ENCODE measurements at places on chromosomes 3 and 15. TPM values are rescaled to one million over a fixed set of nuclear protein-coding genes. Genes with fewer than 3 reads are reported as not detected.

SLC6A1 gene
- polyA plus RNA-seq, result not detected

PLSCR5 gene
- polyA plus RNA-seq, result not detected

MAGI1 gene
- 8.2 TPM for polyA plus RNA-seq

SPINK8 gene
- polyA plus RNA-seq, result not detected

LRRIQ4 gene
- polyA plus RNA-seq, result not detected

PIF1 gene
- 0.47 TPM for polyA plus RNA-seq

SHF gene
- 7.7 TPM for polyA plus RNA-seq

LMAN1L gene
- polyA plus RNA-seq, result not detected

LXN gene
- polyA plus RNA-seq, result 21.6 TPM

GMNC gene
- 2.1 TPM for polyA plus RNA-seq

C3orf49 gene
- polyA plus RNA-seq, result not detected

P2RY1 gene
- polyA plus RNA-seq, result 0.41 TPM

FHIT gene
- polyA plus RNA-seq, result 61.2 TPM

C2CD4B gene
- polyA plus RNA-seq, result 0.26 TPM

MYZAP gene
- 6.1 TPM for polyA plus RNA-seq

ACY1 gene
- 856 TPM for polyA plus RNA-seq

TM4SF18 gene
- polyA plus RNA-seq, result 14.2 TPM

FAM174B gene
- 9.8 TPM for polyA plus RNA-seq

MB21D2 gene
- polyA plus RNA-seq, result 3.2 TPM

GOLGA8T gene
- 0.28 TPM for polyA plus RNA-seq

CFAP91 gene
- 4.7 TPM for polyA plus RNA-seq

CPA3 gene
- polyA plus RNA-seq, result not detected

REC114 gene
- not detected for polyA plus RNA-seq

PLA2G4D gene
- not detected for polyA plus RNA-seq

TTC21A gene
- 4.8 TPM for polyA plus RNA-seq

DNAH1 gene
- polyA plus RNA-seq, result 1.7 TPM

GNAT1 gene
- polyA plus RNA-seq, result not detected

PTPN9 gene
- polyA plus RNA-seq, result 15.3 TPM

GOLGA8J gene
- polyA plus RNA-seq, result not detected

CASR gene
- polyA plus RNA-seq, result 14.8 TPM

SLC12A1 gene
- 370 TPM for polyA plus RNA-seq

GABRA5 gene
- polyA plus RNA-seq, result not detected

TUSC7 gene
- not detected for polyA plus RNA-seq

STAG1 gene
- 7.8 TPM for polyA plus RNA-seq

ZBED2 gene
- 0.54 TPM for polyA plus RNA-seq

GRAMD2A gene
- 2.7 TPM for polyA plus RNA-seq

FGD5 gene
- polyA plus RNA-seq, result 18.7 TPM

ZNF620 gene
- 2.8 TPM for polyA plus RNA-seq

ARL6 gene
- 7.8 TPM for polyA plus RNA-seq

MINAR1 gene
- polyA plus RNA-seq, result 0.15 TPM

ALG1L2 gene
- not detected for polyA plus RNA-seq

TM6SF1 gene
- 2.6 TPM for polyA plus RNA-seq

LCTL gene
- polyA plus RNA-seq, result not detected

EFHB gene
- 3.5 TPM for polyA plus RNA-seq

NFKBIZ gene
- polyA plus RNA-seq, result 6.7 TPM

PSTPIP1 gene
- 2.2 TPM for polyA plus RNA-seq

CHDH gene
- 26.5 TPM for polyA plus RNA-seq

CDHR4 gene
- polyA plus RNA-seq, result not detected

TGM5 gene
- not detected for polyA plus RNA-seq

SLC38A3 gene
- polyA plus RNA-seq, result 4.2 TPM

HES1 gene
- 77.4 TPM for polyA plus RNA-seq

LRRC2 gene
- polyA plus RNA-seq, result 3.4 TPM

GASK1A gene
- polyA plus RNA-seq, result 2.3 TPM
